Naive thymus-derived CD8-positive, alpha-beta T cell (primary cell): ENCODE measurements at places on chromosomes 13 and 19.

DNA sequence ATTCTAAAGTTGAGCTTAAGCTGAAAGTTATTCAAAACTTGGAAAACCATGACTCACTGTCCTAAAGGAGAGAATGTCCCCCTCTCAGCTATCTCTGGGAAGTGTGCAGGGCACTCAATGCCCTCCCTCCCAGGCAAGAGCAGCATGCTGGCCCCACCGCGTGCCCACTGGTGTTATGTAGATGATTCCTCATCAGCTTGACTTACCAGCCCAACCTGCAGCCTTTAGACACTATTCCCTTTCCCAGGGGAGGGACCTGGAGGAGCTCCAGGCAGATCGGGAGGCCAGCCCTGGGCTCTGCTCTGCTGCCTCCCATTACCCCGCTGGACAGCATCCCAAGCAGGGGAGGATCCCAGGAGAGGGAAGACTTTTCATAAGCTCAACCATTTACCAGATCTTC is 124.6 kb downstream of the FGF14 start:
- no peak for DNase-seq

DNA sequence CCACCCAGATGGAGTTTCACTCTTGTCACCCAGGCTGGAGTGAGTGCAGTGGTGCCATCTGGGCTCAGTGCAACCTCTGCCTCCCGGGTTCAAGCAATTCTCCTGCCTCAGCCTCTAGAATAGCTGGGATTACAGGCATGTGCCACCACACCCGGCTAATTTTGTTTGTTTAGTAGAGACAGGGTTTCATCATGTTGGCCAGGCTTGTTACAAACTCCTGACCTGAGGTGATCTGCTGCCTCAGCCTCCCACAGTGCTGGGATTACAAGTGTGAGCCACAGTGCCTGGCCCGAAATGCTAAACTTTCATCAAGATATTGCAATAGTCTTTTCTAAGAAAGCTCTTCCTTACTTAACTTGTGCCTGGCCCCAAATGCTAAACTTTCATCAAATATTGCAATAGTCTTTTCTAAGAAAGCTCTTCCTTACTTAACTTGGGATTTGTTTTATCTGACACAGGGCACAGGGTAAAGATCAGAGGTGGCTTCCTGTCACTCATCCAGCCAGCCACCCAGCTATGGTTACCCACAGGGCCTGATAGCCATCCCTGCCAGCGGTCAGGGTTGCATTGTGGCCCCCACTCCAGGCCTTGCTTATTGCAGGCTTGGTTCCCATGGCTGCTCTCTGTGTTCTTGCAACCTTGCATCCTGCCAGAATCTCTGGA is 352.3 kb upstream of the TMTC4 start:
- DNase-seq, result no peak

GRCh38 chr19:15812060-15812722 is 3.3 kb downstream of the OR10H1 start:
- DNase-seq, result peak; percentile 33

- no peak for DNase-seq
These were observed 41.4 kb downstream of the LACC1 start for GRCh38 chr13:43920965-43921674.

DNA sequence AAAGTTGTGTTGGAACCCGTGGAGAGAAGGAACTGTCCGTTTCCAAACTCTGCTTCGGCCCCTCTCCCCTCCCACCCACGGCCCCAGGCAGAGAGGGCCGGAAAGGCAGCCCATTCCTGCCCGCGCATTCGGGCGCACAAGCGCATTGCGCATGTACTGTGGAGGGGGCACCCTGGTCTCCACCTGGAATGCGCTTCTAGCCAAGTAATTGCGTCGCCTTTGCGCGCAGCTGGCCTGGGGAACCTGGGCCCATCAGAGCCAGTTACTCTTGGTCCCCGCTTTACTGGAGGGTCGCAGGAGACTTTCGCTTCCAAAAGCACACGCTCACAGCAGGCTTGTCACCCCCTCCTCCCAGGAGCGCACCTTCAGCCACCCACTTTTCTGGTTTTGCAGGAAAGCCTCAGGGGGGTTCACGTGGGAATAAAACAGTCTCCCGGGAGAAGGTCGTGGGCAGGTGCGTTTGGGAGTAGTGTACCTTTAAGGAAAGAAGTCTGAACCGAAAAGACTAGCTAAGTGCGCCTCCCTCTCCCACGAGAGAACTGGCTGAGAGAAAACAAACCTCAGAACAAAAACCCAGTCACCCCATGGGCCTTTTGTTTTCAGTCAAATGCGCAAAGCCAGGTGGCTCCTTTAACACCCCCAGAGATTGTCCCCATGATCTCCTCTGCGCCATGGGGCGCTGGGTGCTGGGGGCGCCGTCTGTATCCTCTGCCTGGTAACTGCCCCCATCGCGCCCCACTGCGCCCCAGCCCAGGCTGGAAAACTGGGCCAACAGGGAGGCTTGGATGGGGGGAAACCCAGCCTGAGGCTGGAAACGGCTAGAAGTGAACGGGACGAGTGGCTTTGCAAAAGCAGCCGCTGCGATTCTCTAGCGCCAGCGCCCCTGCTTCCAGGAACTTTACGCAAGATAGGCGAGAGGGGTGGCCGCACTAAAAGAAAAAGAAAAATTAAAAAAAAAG is 28.5 kb downstream of the GSX1 start:
- no peak for DNase-seq

DNA sequence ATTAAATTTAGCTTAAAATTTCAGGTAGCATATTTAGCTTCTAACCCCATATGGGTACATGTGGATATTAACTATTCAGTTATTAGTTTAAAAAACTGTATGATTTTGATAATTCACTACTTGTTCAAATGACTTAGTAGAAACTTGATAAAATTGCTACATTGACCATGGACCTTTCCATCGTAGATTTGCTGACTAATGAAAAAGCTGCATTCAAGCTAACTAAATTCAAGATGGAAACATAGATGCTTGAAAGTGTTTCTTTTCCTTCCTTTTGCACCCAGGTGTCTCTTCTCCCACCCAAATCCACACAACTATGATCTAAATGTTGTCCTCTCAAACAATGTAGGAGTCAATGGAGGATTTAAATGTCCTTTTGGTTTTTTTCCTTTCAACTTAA is 439.2 kb downstream of the TBC1D4 start:
- no peak for DNase-seq

- no peak for DNase-seq
These were observed 30.1 kb downstream of the PIP5K1C start for GRCh38 chr19:3669947-3670795.

- no peak for DNase-seq
These were observed 1.5 kb upstream of the CGB5 start for GRCh38 chr19:49042177-49042576.

GRCh38 chr13:31982540-31982939 is 49.0 kb upstream of the FRY start:
- DNase-seq, result no peak

GRCh38 chr13:108816375-108816774 is 187.0 kb downstream of the MYO16 start:
- DNase-seq, result no peak

DNA sequence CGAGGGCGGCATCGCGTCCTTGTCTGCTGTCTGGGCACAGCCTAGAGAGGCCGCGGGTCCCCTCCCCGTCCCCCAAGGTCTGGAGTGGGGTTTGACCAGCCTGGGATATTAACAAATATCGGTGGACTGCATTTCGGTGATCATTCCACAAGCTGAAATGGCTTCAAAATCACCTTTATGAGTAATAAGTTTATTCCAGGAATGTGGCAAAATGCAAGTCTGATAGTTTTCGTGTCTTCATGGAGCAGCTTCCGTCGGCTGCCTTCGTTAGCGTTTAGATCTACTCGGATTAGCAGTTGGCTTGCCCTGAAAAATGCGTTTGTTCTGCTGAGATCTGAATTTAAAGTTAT is 1.1 kb upstream of the GJA3 start:
- no peak for DNase-seq

DNA sequence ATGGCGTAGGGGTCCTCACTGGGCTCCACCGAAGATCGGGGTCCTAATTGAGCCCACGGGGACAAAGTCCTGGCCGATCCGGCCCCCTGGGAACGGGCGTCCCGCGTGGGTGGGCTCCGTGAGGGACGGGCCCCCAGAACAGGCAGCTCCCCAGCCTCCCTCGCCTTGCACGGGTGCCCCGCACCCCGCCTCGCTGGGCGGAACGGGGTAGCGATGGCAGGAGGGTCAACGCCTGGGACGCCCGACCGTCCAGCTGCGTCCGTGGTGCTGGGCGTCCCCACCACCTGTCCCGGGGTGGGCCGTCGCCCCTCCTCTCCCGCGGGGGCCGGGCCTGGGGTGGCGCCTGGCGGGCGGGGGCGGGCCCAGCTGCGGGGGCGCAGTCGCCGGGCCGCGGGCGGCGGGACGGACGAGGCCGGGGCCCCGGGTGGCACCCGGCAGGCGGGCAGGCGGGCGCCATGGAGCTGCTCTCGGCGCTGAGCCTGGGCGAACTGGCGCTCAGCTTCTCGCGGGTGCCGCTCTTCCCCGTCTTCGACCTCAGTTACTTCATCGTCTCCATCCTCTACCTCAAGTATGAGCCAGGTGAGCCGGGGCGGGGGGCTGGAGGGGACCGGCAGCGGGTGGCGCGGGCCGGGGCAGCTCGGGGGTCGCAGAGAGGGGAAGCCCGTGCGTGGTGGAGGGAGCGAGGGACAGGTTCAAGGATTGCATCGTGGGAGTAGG is at the start of gene TMEM38A:
TSS of gene TMEM38A (plus strand) at position 377 of the 717 bp plus-strand sequence. CDS start at position 456, 79 bp downstream.
- DNase-seq, result peak; percentile 23

GRCh38 chr19:43105496-43105895 is 23.0 kb upstream of the PSG2 start:
- DNase-seq, result no peak

- DNase-seq, result no peak
These were observed 28.7 kb downstream of the ANKRD10 start for GRCh38 chr13:110885966-110886869.

DNA sequence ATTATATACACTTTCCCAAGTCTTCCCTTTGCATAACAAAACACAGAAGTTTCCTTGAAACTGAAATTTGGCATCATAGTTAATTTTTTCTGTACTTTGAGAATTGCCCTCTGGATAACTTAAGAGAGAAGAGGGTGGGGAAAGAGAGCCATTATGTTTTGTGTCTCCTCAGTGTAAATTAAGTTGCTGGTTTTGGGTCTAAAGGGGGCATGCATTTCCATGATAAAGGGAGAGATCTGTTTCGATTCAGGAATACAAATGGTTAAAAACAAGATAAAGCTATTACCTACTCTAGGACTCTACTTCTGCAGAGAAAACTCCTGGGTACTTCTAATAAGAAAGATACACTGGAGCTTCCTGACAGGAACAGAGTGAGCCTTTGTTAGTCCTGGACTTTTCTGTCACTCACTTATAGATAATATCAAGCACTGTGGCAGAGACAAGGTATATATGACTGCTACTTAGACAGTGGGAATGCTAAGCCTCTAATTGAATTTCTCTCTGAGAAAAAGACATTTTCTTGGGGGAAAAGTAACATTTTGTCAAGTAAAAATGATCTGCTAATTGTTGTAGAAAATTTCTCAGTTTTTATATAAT is 142.8 kb upstream of the PCDH9 start:
- no peak for DNase-seq
